ENCODE measurements at places on chromosomes 5 and 9. TPM values are rescaled to one million over a fixed set of nuclear protein-coding genes. Genes with fewer than 3 reads are reported as not detected.

- H3K27ac ChIP-seq: no peak overlapping the region
- H3K4me1 ChIP-seq: no peaks in the 10 kb centered on the region
- no peaks in the 10 kb centered on the region for H3K36me3 ChIP-seq
- H3K4me3 ChIP-seq: no peak overlapping the region
- H3K27me3 ChIP-seq: no peaks in the 10 kb centered on the region
Measured at GRCh38 chr9:101445353-101446029, 9.9 kb upstream of the ALDOB start.

The CDH9 gene
- total RNA-seq: not detected

DNA sequence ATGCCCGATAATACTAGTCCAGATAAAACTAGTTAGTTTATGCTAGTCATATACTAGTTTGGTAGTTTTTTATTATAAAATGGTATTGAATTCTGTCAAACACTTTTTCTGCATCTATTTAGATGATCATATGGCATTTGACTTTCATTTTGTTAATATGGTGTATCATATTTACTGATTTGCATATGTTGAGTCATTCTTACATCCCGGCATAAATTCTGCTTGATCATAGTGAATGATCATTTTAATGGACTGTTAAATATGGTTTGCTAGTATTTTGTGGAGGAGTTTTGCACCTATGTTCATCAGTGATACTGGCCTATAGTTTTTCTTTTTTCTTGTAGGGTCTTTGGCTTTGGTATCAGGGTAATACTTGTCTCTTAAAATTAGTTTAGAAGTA, 365.6 kb downstream of the TAF11L14 start:
- H3K27me3 ChIP-seq: no peaks in the 10 kb centered on the region
- H3K27ac ChIP-seq: no peak overlapping the region
- no peaks in the 10 kb centered on the region for H3K4me1 ChIP-seq
- H3K36me3 ChIP-seq: no peaks in the 10 kb centered on the region

- no peaks in the 10 kb centered on the region for H3K27me3 ChIP-seq
- no peaks in the 10 kb centered on the region for H3K36me3 ChIP-seq
- no peak for DNase-seq
Measured at GRCh38 chr5:82684659-82685058, 392.5 kb downstream of the TMEM167A start.

- no peak overlapping the region for H3K4me3 ChIP-seq
- H3K4me1 ChIP-seq: no peaks in the 10 kb centered on the region
- no peak overlapping the region for H3K27ac ChIP-seq
- H3K27me3 ChIP-seq: no peaks in the 10 kb centered on the region
- no peak for DNase-seq
Measured at GRCh38 chr9:109181284-109181683, 14.2 kb upstream of the FRRS1L start.

The NUTM2G gene
- total RNA-seq: not detected

Data from thyroid gland (tissue), 4 donors.